ENCODE measurements at places on chromosomes 16 and 17.

- H3K27ac ChIP-seq, result no peak overlapping the region
- no peak overlapping the region for H3K4me3 ChIP-seq
- H3K27me3 ChIP-seq, result no peaks in the 10 kb centered on the region
- DNase-seq, result no peak
Measured at GRCh38 chr17:14840616-14841231, 424.4 kb downstream of the PMP22 start.

- H3K36me3 ChIP-seq, result peaks cover 9% of the 10 kb centered on the region
- H3K4me3 ChIP-seq, result no peak overlapping the region
- no peaks in the 10 kb centered on the region for H3K27me3 ChIP-seq
- DNase-seq, result no peak
- H3K27ac ChIP-seq, result no peak overlapping the region
Measured at GRCh38 chr16:57152096-57153093, 33.4 kb downstream of the PSME3IP1 start.

GRCh38 chr16:14106457-14106856, 35.3 kb downstream of the MRTFB start:
- no peaks in the 10 kb centered on the region for H3K36me3 ChIP-seq
- H3K4me1 ChIP-seq, result peaks cover 18% of the 10 kb centered on the region
- H3K4me3 ChIP-seq, result no peak overlapping the region
- H3K27ac ChIP-seq, result no peak overlapping the region

- no peak overlapping the region for H3K4me3 ChIP-seq
- no peak overlapping the region for H3K27ac ChIP-seq
- no peaks in the 10 kb centered on the region for H3K36me3 ChIP-seq
- peak; percentile 88 for DNase-seq
Measured at GRCh38 chr16:83956336-83957289, 3.6 kb downstream of the OSGIN1 start.

DNA sequence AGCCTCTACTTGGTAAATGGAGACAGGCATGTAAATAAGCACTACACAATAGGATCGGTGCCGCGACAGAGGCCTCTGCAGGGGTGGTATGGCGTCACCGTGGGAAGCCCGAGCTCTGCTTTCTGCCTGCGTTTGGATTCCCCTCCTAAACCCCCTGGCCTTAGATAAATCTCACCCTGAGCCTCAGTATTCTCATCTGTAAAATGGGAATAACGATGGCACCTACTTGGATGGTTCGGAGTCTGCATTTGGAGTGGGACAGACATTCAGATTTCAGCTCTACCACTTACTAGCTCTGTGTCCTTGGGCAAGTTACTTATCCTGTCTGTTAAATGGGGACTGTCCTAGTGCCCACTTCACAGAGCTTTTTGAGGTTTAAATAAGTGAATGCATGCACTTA, 42.8 kb upstream of the TNRC6A start:
- no peaks in the 10 kb centered on the region for H3K27me3 ChIP-seq
- peaks cover 30% of the 10 kb centered on the region for H3K4me1 ChIP-seq
- H3K27ac ChIP-seq, result peak overlapping the region; percentile 99
- H3K36me3 ChIP-seq, result no peaks in the 10 kb centered on the region

DNA sequence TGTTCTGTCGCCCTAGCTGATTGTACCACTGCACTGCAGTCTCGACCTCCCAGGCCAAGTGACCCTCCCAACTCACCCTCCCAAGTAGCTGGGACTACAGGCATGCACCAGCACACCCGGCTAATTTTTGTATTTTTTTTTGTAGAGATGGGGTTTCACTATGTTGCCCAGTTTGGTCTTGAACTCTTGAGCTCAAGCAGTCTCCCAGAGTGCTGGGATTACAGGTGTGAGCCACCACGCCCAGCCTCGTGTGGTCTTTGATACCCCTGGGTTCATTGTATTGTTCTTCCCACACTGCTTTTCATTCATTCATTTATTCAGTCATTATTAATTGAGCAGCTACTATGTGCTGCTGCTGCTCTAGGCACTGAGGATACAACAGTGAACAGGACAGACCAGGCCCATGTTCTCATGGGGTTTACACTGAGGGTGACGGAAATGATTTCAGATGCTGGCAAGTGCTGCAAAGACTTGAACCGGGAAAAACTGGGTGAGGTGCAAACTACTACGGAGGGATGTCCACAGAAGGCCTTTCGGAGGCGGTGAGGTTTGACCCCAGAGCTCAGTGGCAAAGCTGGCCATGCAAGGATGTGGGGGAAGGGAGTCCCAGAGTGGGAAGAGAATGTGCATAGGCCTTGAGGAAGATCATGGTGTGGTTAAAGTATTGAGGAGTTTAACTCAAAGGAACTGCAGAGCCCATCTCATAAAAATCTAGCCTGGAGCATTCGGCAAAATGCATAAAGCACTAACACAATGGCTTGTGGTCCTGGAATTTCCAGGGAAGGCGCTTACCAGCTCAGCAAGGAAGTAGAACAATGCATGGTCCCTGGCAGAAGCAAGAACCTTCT, 10.9 kb downstream of the ABCC1 start:
- peaks cover 20% of the 10 kb centered on the region for H3K36me3 ChIP-seq
- H3K4me1 ChIP-seq, result peaks cover 9% of the 10 kb centered on the region
- peak overlapping the region; percentile 83 for H3K27ac ChIP-seq
- DNase-seq, result no peak
- no peak overlapping the region for H3K4me3 ChIP-seq

DNA sequence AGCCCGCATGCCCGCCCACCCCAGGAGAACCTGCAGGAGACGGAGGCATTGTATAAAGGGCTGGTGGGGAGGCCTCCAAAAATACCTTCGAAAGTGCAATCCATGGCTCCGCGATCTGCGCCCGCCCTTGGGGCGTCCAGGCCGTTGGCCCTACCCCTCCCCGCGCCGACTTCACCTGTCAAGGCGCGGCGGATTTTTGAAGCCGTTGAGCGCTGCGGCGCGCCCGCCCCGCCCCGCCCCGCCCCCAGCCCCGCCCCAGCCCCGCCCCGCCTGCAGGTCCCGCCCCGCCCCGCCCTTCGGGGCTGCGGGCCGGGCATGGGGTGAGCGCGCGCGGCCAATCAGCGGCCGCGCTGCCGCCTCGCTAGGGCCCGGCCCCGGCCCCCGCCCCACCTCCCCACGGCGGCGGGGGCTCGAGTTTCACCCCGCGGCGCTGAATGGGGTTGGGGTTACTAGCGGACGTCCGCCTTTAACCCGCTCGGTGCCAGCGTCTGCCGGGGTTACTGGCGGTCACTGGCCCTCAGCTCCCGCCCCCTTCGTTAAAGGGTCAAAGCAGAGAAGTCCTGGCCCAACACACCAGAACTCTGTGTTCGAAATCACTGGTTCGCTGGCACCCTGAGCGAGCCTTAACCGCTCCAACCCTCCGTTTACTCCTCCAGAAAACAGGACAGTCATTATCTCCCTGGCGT, 13.2 kb downstream of the SREBF1 start:
- peak; percentile 83 for DNase-seq
- peaks cover 5% of the 10 kb centered on the region for H3K27me3 ChIP-seq
- peak overlapping the region; percentile 84 for H3K4me3 ChIP-seq
- H3K36me3 ChIP-seq, result peaks cover 7% of the 10 kb centered on the region

DNA sequence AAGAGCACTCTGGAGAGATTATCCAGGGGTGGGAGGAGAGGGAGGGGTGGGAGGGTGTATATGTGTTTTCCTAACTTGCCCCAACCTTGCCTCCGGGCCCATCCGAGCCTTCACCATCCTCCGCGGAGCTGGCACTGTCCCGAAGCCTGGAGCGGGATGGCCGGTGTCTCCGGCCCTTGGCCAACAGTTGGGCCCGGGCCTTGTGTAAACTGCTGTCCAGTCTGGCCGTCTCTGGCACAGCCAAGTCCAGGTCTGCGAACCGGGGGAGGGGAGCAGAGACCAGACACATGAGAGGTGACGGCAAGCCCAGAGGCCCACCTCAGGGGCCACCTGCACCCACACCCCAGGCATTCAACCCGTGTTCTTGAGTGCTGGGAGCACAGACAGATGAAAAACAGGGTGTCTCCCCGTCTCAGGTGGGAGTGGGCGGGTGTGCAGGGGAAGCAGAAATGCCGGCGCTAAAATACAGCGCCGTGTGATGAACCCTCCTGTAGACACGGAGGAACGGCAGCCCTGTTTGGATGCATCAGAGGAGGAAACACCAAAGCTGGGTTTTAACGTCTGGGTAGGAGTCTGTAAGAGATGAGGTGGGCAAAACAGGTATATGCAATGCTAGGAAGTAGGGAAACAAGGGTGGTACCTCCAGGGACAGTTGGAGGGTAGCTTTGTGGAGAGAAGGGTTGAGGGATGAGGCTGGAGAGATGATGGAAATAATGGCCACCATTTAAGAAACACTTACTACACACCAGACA, 11.7 kb downstream of the SAMD14 start:
- H3K27ac ChIP-seq, result no peak overlapping the region
- DNase-seq, result no peak
- peak overlapping the region; percentile 4 for H3K4me3 ChIP-seq
- peaks cover 47% of the 10 kb centered on the region for H3K4me1 ChIP-seq
- H3K36me3 ChIP-seq, result no peaks in the 10 kb centered on the region
- H3K27me3 ChIP-seq, result peaks cover 12% of the 10 kb centered on the region

- no peak overlapping the region for H3K4me3 ChIP-seq
- no peaks in the 10 kb centered on the region for H3K27me3 ChIP-seq
- no peaks in the 10 kb centered on the region for H3K36me3 ChIP-seq
- H3K4me1 ChIP-seq, result no peaks in the 10 kb centered on the region
Measured at GRCh38 chr16:76956394-76956793, 234.6 kb upstream of the MON1B start.

DNA sequence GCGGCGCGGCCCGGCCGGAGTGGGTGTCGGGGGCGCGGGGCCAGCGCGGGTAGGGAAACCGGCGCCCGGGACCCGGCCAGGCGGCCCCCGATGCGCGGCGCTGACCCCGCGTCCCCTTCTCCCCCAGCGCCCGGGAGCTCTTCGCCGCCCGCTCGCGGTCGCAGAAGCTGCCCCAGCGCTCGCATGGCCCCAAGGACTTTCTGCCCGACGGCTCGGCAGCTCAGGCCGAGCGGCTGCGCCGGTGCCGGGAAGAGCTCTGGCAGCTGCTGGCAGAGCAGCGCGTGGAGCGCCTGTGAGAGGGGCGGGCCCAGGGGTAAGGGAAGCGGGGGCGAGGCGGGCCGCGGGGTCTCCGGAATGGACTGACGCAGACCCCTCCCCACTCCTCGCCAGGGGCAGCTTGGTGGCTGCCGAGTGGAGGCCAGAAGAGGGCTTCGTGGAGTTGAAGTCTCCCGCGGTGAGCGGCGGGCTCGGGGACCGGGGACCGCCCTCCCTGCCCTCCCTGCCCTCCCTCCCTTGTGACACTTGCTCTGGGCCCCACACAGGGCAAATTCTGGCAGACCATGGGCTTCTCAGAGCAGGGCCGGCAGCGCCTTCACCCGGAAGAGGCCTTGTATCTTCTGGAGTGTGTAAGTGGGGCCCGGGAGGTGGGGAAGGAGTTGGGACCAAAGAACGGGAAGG, 430 bp downstream of the TSEN54 start:
- peak overlapping the region; percentile 90 for H3K4me3 ChIP-seq
- no peak overlapping the region for H3K27ac ChIP-seq
- H3K36me3 ChIP-seq, result peaks cover 3% of the 10 kb centered on the region
- H3K27me3 ChIP-seq, result no peaks in the 10 kb centered on the region
- DNase-seq, result peak; percentile 50

- no peak overlapping the region for H3K4me3 ChIP-seq
- no peaks in the 10 kb centered on the region for H3K27me3 ChIP-seq
- no peak overlapping the region for H3K27ac ChIP-seq
- DNase-seq, result no peak
- H3K4me1 ChIP-seq, result no peaks in the 10 kb centered on the region
Measured at GRCh38 chr16:27287051-27287811, 18.7 kb upstream of the NSMCE1 start.

GRCh38 chr17:37848690-37849616, 75.3 kb upstream of the TBC1D3K start:
- H3K27me3 ChIP-seq, result peaks cover 5% of the 10 kb centered on the region
- H3K4me3 ChIP-seq, result no peak overlapping the region
- DNase-seq, result no peak
- H3K27ac ChIP-seq, result peak overlapping the region; percentile 46
- no peaks in the 10 kb centered on the region for H3K36me3 ChIP-seq

GRCh38 chr16:68229431-68230175, 6.3 kb downstream of the ESRP2 start:
- peak overlapping the region; percentile 59 for H3K4me3 ChIP-seq
- H3K27me3 ChIP-seq, result peaks cover 22% of the 10 kb centered on the region

DNA sequence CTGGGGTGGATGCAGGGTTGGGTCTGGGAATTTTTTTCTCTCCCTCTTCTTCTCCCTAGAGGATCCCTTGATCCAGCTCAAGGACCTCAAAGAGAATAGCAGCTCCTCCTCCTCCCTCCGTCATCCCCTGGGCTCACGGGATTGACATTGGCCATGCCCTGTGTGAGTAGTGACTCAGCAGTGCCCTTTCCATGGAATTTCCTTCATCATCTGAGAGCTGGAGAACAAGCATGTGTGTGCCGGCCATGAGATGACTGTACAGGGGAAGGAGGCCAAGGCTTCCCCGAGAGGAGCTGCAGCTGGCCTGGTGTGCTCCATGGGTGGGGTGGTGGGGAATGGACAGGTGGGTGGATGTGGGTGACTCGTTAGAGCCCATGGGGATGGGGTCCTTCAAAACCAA, 8.9 kb upstream of the WSCD1 start:
- DNase-seq, result no peak
- H3K27ac ChIP-seq, result no peak overlapping the region
- no peaks in the 10 kb centered on the region for H3K36me3 ChIP-seq
- H3K27me3 ChIP-seq, result peaks cover 9% of the 10 kb centered on the region
- H3K4me1 ChIP-seq, result peaks cover 12% of the 10 kb centered on the region

DNA sequence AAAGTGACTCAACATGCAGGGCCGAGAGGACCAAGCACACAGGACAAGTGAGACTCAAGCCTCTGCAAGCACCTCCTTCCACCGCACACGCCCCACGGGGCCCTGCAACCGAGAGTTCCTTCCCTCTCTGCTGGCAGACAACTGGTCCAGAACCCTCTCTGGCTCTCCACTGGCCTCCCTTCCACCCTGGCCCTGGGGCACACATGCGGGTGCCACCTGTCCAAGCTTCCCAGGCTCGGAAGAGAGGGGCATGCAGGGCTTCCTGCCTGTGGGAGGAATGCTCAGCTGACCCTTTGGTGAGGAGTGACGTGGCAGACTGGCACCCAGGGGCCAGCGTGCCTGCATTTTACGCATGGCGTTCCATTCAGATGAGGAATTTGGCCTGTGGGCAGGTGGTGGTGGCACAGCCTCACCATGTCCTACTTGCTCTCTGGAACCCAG, 59.8 kb downstream of the PIPOX start:
- H3K4me1 ChIP-seq, result peaks cover 6% of the 10 kb centered on the region
- H3K27ac ChIP-seq, result no peak overlapping the region
- H3K27me3 ChIP-seq, result no peaks in the 10 kb centered on the region
- no peak for DNase-seq
- H3K36me3 ChIP-seq, result peaks cover 9% of the 10 kb centered on the region

DNA sequence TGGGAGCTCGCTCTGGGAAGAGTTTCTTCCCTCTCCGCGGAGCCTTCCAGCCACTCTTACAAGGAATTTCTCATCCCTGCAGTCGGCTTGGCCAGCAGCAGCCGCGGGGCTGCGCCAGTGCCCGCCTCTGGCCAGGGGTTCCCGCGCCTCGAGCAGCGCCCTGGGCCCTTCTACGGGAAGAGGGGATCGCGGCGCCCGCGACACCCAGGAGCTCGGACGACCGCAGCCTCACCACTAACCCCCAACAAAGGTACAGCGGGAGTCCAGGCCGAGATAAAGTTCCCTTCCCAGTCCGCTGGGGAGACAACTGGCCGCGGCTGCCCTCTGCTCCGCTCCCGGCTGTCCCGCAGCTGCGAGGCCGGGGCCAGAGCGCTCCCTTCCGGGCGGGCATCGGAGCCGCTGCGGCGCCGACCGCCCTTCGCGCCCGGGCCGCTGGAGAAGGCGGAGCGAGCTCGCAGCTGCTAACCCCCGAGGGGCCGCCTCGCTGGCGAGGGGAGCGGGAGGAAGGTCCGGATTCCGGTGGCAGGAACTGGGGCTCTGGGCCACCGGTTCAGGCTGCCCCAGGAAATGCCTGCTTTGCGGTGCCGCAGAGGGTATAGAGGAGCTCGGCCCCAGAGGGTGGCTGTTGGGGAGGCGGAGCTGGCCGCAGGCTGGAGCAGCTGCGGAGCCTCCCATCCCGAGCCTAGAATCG, 3.6 kb upstream of the HS3ST3B1 start:
- peaks cover 43% of the 10 kb centered on the region for H3K4me1 ChIP-seq
- DNase-seq, result no peak
- no peak overlapping the region for H3K27ac ChIP-seq
- peaks cover 66% of the 10 kb centered on the region for H3K27me3 ChIP-seq
- H3K4me3 ChIP-seq, result peak overlapping the region; percentile 94
